ENCODE measurements at places on chromosomes 4 and X.

DNA sequence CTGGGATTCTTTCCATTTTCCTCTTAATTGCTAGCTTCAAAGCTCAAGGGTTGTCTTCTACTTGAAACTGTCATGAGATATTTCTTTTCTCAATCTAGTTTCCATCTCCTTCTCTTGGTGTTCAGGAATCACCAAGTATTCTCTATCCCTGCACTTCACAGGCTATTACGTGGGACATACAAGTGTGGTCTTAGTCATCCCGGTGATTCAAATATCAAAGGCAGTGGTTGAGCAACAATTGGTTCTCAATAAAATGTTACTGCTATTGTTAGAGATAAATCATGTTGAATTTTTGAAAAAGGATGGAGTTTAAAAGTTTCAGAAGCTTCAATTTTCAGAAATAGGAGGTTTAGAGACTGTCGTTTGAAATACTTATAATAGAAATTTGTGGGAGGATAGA lies 812.9 kb downstream of the FSTL5 start:
- no peak for DNase-seq

- DNase-seq, result no peak
These were observed 232.2 kb upstream of the GRID2 start for GRCh38 chr4:92071587-92071986.

- DNase-seq, result no peak
These were observed 166.5 kb downstream of the SCFD2 start for GRCh38 chr4:53199356-53199755.

GRCh38 chr4:28007693-28008092 lies 1147.1 kb downstream of the STIM2 start:
- DNase-seq, result no peak

- no peak for DNase-seq
These were observed 15.5 kb downstream of the ZFYVE28 start for GRCh38 chr4:2402941-2403340.

DNA sequence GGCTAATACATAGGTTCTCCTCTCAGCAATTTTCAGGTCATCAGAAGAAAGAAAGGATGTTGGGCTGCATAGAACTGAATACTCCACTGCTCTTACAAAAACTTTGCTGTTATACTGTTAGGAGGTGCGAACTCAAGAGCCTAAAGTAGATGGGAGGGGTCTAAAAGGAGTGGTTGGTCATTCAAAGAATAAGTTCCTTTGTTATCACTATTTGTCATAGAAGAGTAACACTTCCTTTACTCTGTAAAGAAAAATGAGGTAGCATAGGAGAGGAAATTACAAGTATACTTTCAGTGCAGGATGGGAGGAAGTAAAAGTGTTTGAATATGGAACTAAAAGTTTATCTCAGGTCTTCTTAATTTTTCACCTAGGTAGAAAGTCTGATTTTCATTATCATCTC lies 61.5 kb downstream of the CCNI start:
- DNase-seq, result no peak

DNA sequence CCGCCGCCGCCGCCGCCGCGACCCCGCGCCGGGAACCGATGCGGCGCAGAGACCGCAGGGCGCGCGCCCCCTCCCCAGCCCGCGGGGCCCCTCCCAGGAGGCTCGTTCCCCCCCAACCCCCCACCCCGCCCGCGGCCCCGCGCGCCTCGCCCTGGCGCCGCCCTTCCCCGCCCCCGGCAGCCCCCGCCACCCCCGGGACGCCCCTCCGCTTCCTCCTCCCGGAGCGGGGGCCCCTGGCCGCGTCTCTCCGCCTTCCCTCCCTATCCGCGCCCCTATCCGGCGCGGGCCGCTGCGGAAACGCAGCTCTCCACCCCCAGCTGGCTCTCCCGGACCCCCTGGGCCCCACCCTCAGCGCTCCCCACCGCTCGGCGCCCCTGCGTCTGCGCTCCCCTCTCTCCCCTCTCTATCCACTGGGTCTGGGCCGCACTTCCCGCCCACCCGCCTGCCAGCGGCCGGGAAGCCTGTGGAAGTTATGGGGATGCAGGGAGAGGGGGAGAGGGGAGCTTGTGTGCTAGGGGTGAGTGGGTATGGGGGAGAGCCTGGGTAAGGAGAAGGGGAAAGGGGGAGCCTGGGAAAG lies at the start of gene TMEM271:
Gene TMEM271 (minus strand): TSS at position 51 of the 577 bp plus-strand sequence. CDS start 233 bp downstream, outside the sequence.
- DNase-seq, result no peak

- DNase-seq, result no peak
These were observed 44.8 kb upstream of the CDKN2AIP start for GRCh38 chr4:183399616-183400015.

GRCh38 chrX:9249051-9249846 lies 215.3 kb upstream of the FAM9B start:
- no peak for DNase-seq

- DNase-seq, result no peak
These were observed 661.5 kb upstream of the FRG1 start for GRCh38 chr4:189279188-189279587.

- DNase-seq, result no peak
These were observed 984.9 kb upstream of the INTU start for GRCh38 chr4:126647756-126648397.

DNA sequence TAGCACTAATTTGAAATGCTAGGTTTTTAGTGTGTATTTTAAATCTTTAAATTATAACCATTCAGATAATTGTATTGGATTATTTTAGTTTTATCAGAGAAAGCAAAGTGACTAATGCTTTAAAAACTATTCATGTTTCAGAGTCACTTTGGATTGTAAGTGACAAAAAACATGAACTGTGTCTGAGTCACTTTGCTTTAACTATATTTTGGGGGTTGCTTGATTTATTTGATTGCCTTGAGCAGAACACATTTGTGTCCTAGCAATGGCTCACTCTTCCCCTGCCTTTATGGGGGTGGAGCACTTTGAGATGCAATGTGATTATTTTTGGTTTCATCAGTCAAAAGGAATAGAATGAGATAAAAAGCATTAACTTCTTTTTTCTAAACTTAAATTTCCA lies 188.4 kb upstream of the ARX start:
- no peak for DNase-seq

- DNase-seq, result no peak
These were observed 9.2 kb upstream of the GYG2 start for GRCh38 chrX:2819345-2820135.

GRCh38 chrX:48490661-48491060 lies 14.7 kb downstream of the FTSJ1 start:
- no peak for DNase-seq

GRCh38 chr4:2269618-2270163 lies 7.8 kb upstream of the MXD4 start:
- no peak for DNase-seq

- DNase-seq, result no peak
These were observed 99.6 kb upstream of the AFAP1 start for GRCh38 chr4:8039290-8039689.

- DNase-seq, result no peak
These were observed 601 bp downstream of the SMARCAD1 start for GRCh38 chr4:94208266-94208665.

DNA sequence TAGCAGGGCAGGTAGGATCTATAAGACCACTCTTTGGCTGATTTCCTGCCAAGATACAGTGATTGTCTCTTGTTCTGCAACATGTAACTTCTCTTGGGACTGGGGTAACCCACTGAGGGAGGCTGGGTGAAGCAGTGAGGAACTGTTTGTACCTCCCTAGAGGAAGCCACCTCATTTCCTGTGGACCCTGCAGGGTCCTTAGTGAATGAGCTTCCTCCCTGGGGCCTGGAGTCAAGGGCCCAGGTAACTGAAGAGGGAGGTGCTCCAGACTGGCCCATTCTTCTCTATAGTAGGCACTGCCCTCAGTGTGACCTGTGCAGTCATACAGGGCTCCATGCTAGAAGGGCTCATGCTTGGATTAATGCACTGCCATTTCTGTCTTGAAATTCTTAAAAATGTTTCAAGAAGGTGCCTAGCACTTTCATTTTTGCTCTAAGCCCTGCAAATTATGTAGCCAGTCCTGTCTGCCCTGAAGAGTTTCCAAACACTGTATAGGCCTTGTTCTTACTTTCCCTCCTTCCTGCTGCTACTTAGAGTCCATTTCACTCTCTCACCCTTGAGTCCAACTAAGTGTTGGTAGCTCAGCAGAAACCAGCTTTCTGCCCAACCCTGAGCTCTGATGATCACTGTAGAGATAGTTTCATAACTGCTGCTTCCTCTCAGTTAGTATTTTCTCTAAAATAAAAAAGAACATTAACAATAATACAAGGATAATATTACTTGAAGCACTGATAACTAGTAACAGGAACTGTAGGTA lies 8.5 kb upstream of the GRIA3 start:
- no peak for DNase-seq

DNA sequence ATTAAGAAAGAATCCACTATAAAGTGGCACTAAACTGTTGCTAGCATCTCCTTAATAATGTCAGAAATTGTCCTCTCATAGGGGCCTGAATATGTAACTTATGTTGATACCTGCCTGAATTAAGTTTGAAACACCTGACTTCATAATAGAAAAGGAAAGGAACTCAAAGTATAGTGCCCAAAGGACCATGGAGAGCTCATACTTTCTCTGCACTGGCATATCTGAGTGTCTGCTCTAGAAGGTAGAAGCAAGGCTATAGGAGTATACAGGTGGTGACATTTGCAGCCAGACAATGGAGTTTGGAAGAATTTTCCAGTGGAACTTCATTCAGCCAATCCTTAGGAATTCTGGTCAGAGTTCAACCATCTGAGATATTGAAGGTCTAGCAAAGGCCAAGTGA lies 988.9 kb downstream of the RAB28 start:
- no peak for DNase-seq

DNA sequence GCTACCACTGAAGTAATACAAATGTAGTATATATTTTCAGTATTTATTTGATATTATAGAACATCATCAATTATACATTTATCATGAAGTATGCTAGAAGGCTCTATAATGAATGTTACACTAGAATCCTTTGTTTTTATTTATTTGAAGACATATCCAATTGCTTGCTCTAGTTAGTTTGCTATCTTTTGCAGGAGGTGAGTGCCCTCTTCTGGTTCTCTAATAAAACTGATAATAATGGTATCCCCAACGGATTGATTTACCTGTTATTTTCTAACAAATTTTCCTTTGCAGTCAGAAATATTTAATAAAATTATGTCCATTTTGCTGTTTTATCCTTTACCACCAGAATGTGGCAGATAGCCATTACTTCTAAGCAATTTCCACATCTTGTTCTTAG lies 274.3 kb upstream of the TACR3 start:
- no peak for DNase-seq

- no peak for DNase-seq
These were observed 288.1 kb downstream of the SH3BGRL start for GRCh38 chrX:81489987-81490386.

- no peak for DNase-seq
These were observed 59.3 kb downstream of the AREG start for GRCh38 chr4:74504212-74504611.

- no peak for DNase-seq
These were observed 221.7 kb downstream of the RBMX2 start for GRCh38 chrX:130623518-130623917.

DNA sequence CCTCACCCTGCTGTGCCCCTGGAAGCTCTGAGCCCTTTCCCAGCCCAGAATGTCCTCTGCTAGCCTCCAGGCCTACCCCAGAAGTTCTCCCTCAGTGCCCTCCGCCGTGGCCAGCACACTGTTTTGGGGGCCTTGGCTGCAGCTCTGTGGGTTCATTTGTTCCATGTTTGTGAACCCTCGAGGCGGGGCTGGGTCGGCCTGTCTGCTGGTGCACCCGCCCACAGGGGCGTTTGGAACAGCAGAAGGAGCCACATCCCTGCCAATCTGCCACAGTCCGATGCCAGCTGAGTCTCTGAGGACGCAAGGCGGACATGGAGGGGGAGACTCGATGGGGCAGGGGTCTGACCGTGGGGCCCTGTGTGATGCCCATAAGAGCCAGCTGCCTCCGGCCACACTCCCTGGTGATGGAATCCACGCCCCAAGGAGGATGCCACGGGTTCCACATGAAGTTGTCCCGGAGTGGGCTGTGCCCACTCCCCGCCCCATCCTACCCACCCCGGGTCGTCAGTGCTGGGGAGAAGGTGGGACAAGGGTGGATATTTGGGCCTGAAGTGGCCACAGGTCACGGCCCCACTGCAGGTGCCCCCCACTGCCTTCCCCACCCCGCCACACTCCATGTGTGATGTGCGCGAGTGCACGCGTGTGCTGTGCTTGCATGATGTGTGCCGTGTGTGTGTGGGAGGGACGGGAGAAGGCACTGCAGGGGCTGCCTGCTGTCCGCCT lies 7.1 kb downstream of the ATP5ME start:
- no peak for DNase-seq

DNA sequence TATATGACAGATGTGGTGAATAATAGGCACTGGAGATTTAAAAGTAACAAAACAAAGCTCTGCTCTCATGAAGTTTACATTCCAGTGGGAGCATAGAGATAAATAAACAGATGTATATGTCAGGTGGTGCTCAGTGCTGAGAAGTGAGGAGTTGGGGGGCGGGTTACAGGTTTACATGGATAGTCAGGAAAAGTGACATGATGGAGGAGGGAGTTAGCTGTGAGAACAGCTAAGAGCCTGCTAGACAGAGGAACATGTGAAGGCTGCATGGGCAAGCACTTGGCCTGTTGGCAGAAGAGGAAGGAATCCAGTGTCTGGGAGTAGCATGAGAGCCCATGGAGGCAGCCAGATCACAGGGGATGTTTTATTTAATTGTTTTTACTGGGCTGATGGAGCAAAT lies 10.2 kb upstream of the TMEM156 start:
- no peak for DNase-seq

DNA sequence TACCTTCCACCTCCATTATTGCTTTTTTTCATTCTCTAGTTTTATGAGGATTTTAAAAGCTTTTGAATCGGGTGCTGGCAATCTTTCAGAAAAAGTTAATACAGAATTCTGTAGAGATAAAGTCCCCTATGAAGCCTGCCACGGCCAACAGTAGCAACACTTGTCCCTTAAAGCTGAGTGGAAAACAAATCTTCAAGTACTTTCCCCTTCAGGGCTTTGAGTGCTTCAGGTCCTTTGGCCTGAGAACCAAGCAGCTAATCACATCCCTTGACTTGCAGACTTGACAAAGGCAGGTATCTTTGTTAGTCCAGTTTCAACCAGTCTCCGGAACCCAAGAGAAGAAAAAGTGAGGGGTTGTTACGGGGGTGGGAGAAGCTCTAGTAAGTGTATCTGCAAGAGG lies 144.4 kb downstream of the ATG4A start:
- DNase-seq, result no peak

- peak; percentile 33 for DNase-seq
These were observed 207.9 kb upstream of the FAM241A start for GRCh38 chr4:111937368-111937767.

DNA sequence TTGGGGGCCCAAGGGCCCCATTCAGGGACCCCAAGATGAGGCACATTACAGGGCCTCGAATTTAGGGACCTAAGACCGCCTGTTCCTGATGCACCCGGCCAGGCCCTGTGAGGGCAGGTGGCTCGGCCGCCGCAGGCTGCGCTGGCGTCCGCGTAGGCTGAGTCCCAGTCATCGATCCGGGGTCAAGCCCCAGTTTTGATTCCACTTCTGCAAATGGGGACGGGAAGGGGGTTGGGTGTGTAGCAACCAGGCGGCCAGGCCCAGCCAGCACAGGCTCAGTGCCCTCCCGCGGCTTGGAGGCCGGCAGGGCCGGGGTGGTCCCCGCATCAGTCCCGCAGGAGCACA lies 327 bp downstream of the PNPLA4 start:
- no peak for DNase-seq
